ENCODE measurements at places on chromosomes 4 and X. TPM values are rescaled to one million over a fixed set of nuclear protein-coding genes. Genes with fewer than 3 reads are reported as not detected.

- no peak for DNase-seq
These were observed 2.5 kb upstream of the PLP1 start for GRCh38 chrX:103774070-103774642.

- no peak for DNase-seq
These were observed 38.5 kb upstream of the SMIM10L2A start for GRCh38 chrX:135383249-135383648.

DNA sequence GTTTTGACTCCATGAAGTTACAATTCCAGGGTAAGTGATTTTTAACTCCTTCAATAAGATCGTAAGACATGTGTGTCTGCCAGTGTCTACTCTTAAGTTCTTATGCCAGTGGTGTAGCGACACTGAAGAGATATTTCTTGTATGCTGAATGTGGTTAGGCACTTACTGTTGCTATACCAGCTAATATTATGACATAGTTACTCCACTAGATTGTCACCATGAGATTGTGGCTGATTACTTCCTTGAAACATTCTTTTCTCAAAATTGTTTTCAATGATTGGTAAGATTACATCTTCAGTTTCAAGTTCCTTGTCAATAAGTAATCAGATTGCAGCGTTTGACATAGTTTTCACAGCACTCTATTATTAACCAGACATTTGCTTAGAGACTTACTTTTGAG is 60.6 kb upstream of the PAGE5 start:
- DNase-seq: no peak

- DNase-seq: no peak
These were observed 21.3 kb downstream of the ZNF330 start for GRCh38 chr4:141241986-141242385.

- DNase-seq: no peak
These were observed 2.2 kb downstream of the PDE5A start for GRCh38 chr4:119626420-119626819.

GRCh38 chr4:123806056-123806455 is 409.5 kb downstream of the SPRY1 start:
- no peak for DNase-seq

- no peak for DNase-seq
These were observed 22.0 kb upstream of the MSANTD1 start for GRCh38 chr4:3226944-3227343.

DNA sequence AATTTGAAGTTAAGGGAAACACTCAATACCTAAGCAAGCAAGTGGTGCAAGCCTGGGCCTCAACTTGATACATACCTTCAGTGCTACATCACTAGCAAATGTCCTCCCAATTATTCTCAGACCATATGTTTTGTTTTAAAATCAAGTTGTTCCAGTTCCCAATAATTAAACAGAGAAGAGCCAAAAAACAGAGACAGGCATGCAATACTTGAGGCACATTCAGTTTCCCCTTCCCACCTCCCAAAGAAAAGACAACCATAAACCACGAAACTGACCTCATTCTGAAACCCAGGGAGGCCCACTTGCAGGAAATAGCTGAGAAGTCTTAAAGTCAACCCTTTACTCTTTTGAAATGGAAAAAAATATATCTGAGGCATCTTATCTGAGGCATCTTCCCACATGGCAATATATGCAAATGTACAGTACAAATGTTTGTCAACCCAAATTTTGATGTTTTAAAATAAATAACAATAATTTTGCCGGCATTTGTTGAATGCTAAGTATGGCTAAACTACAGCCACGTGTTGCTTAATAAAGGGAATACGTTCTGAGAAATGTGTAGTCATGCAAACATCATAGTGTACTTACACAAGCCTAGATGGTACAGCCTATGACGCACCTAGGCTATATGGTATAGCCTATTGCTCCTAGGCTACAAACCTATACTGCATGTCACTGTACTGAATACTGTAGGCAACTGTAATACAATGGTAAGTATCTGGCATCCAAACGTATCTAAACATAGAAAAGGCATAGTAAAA is 147.5 kb downstream of the TSPAN5 start:
- DNase-seq: peak; percentile 54

GRCh38 chrX:28311466-28311865 is 275.8 kb upstream of the IL1RAPL1 start:
- no peak for DNase-seq

DNA sequence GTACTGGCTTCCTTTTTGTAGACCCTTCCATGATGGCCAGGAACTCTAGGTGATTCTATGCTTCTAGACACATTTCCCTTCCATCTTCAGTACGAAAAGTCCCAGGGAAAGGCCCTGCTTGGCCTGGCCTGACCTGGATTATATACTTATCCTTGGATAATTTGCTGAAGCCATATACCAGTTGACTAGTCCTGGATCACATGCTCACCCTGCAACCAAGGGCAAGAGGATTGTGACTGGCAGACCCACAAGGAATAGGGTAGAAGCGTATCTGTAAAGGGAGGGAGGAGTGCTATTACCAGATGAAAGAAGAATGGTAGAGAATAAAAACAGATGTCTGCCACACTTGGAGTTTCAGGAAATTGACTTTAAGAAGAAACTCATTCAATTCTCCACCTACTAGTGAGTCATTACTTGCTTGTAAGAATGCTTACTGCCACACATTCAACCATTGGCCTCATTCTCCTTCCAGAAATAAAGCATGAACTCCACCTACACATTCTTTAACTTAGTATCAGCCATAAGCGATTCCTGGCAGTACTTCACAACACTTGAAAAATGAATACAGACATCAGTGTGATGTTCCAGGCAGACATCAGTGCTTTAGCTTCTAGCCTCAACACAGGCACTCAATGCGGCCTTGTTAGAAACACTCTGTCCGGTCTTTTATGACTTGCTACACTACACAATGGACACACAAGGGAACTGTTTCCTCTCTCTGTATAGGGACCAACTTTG is 141.8 kb downstream of the CBR4 start:
- DNase-seq: no peak

- DNase-seq: peak; percentile 47
These were observed 103.0 kb upstream of the KLF3 start for GRCh38 chr4:38560768-38561558.

- no peak for DNase-seq
These were observed 192.4 kb upstream of the RASGEF1B start for GRCh38 chr4:81664079-81664478.

- no peak for DNase-seq
These were observed 1.4 kb upstream of the DHRSX start for GRCh38 chrX:2502120-2502667.

GRCh38 chr4:16226816-16227461 is 668 bp upstream of the TAPT1 start:
- DNase-seq: peak; percentile 60

DNA sequence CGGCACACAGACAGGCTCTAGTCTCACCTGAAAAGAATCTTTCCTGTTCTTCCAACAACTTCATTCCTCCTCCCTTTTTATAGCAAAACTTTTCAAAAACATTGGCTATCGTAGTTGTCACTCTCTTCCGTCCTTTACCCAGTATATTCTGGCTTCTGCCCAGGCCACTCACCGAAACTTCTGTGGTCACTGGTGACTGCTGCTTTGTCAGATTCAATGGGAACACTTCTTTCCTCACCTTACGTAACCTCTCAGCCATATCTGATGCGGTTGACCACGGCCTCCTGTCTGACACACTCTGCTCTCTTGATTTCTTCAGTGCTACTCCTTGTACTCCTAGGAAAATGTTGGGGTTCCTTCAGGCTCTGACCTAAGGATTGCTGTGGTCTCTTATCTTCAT is 9.2 kb upstream of the RNF150 start:
- DNase-seq: no peak

DNA sequence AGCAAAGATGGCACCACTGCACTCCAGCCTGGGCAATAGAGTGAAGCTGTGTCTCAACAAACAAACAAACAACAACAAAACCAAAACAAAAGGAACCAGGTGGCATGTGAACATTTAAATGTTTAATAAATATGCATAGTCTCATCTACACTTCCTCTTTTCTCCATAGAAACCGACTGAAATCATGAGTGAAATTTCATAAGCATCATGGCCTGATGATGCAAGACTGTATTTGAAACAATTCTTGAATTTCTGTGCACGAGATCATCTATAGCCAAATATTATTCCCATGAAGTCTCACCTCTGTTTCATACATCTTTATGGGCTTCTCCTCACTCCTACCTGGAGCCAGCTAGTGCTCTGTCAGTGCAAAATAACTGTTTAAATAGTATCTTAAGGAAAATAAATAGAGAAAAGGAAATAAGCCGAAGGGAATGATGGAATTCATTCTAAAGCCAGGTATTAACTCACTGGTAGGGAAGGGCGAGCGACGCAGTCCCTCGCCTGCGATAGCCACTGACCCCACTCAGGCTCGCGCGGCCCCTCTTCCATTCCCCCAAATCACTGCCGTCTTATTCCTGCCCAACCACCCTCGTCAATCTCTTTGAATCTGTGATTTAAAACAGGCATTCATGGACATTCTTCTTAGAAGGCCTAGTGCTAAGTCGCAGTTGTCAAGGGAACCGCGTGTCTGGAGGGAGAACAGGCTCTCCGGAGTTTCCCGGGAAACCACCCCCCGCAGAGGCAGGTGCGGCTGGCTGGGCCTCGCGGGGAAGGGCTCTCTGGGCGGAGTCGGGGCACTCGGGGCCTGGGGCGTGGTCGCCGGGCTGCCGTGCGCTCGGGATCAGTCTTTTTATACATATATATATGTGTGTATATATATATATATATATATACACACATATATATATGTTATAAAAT is 52.4 kb upstream of the TRIM2 start:
- no peak for DNase-seq

GRCh38 chr4:107991945-107992630 is 2.4 kb downstream of the HADH start:
- DNase-seq: no peak

DNA sequence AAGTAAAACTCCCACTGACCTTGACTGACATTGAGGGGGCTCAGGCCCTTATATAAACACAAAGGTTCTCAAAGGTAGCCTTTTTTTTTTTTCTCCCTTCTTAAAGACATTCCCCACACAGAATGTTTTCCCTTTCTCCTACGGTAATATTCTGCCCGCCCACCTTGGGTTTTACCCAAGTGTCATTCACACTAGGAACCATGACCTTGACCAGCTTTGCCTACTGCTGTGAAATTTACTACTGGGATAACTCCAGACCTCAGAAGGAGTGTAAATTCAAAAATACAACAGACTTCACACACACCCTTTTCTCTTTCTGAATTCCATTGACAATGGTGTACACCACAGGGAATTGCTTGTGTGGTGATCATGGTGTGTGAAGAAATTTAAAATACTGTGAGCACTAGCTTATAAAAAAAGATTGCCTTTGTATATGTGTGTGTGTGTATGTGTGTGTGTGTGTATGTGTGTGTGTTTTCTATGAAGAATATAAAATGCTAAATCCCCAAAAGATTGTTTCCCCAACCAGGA is 589.5 kb upstream of the FTHL17 start:
- DNase-seq: no peak

GRCh38 chr4:128285085-128285997 is 2.3 kb downstream of the PGRMC2 start:
- DNase-seq: no peak

DNA sequence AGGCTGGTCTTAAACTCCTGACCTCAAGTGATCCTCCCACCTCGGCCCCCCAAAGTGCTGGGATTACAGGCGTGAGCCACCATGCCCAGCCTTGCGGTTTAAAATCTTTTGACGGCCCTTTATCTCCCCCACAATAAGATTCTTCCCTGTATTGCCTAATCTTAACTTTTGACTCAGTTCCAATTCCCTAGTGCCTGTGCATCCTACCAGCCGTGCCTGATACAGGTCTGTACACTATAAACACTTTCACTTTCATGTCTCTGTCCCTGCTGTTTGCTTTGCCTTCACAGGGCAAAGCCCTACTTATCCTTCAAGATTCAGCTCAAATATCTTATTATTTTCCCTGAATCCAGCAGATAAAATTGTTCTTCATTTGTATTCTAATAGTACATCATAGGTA is 74.6 kb downstream of the WDR44 start:
- no peak for DNase-seq

GRCh38 chr4:19791422-19792123 is 460.1 kb upstream of the SLIT2 start:
- DNase-seq: no peak

- no peak for DNase-seq
These were observed 814.2 kb upstream of the PABPC4L start for GRCh38 chr4:135015771-135016170.

DNA sequence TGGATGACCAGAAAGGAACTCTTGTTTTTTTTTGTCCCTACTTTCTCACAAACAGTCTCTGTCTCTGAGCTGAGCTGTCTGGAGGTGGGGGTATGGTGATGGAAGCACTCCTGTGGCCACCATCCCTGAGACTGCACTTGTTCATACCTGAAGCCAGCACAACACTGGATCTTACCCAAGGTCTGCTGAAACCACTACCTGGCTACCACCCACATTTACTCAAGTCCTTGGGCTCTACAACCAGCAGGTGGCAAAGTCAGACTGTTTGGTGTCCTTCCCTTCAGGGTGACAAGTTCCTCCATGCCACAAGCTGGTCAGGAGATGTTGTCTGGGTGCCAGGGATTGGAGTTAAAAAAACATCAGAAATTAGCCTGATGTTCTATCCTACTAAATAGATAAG is 89.7 kb downstream of the NEXMIF start:
- no peak for DNase-seq

GRCh38 chrX:143306991-143307937 is 210.0 kb downstream of the SPANXN3 start:
- DNase-seq: no peak

HDAC8 gene
- 23.5 TPM for total RNA-seq

OTUD6A gene
- not detected for total RNA-seq

TTC29 gene
- not detected for total RNA-seq

RAB9B gene
- total RNA-seq: 0.96 TPM

CCDC110 gene
- total RNA-seq: 0.19 TPM

NEIL3 gene
- 26.4 TPM for total RNA-seq

ZNF718 gene
- 8.1 TPM for total RNA-seq

PABPC1L2A gene
- not detected for total RNA-seq

WAS gene
- total RNA-seq: 81.4 TPM

VCX3B gene
- not detected for total RNA-seq

H2BW2 gene
- not detected for total RNA-seq

CXCL8 gene
- 0.94 TPM for total RNA-seq

RNF175 gene
- not detected for total RNA-seq

GASK1B gene
- total RNA-seq: not detected
